ENCODE measurements at places on chromosomes 13 and 19. TPM values are rescaled to one million over a fixed set of nuclear protein-coding genes. Genes with fewer than 3 reads are reported as not detected.

- peak; percentile 22 for DNase-seq
Observed at GRCh38 chr19:29887442-29887855, 54.6 kb upstream of the URI1 start.

- no peak for DNase-seq
Observed at GRCh38 chr13:89687066-89687465, 1660.4 kb upstream of the MIR17HG start.

FPR3 gene
- total RNA-seq: not detected

DNA sequence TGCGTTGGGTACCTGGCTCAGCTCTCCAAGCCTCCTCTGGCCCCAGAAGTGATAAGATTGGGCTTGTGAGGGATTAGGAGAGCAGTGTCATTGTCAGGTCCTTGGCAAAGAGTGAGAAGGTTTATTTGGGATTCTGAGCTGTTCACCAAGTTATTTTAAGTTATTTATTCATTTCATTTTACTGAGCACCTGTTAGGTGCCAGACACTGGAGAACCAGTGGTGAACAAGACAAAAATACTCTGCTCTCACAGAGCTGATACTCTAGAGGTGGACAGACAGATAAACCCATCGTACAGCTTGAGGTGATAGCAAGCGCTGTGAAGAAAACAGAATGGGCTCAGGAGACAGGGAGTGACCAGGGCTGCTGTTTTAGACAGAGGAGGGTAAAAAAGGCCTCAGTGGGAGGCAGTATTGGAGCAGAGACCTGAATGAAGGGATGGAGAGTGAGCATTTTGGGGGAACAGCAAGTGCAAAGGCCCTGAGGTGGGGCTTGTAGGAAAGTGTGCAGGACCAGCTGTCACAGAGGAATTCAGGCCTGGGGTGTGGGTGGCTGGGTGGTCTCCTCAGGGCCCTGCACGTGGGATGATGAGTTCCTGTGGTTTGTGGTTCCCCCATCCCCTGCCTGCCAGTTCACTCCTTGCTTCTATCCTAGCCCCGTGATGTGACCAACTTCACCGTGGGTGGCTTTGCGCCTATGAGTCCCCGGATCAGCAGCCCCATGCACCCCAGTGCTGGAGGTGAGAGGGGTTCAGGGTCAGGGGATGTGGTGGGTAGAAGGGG, 8.7 kb upstream of the TIMM50 start:
- no peak for DNase-seq

- peak; percentile 11 for DNase-seq
Observed at GRCh38 chr13:31322702-31323405, 123.1 kb downstream of the B3GLCT start.

DNA sequence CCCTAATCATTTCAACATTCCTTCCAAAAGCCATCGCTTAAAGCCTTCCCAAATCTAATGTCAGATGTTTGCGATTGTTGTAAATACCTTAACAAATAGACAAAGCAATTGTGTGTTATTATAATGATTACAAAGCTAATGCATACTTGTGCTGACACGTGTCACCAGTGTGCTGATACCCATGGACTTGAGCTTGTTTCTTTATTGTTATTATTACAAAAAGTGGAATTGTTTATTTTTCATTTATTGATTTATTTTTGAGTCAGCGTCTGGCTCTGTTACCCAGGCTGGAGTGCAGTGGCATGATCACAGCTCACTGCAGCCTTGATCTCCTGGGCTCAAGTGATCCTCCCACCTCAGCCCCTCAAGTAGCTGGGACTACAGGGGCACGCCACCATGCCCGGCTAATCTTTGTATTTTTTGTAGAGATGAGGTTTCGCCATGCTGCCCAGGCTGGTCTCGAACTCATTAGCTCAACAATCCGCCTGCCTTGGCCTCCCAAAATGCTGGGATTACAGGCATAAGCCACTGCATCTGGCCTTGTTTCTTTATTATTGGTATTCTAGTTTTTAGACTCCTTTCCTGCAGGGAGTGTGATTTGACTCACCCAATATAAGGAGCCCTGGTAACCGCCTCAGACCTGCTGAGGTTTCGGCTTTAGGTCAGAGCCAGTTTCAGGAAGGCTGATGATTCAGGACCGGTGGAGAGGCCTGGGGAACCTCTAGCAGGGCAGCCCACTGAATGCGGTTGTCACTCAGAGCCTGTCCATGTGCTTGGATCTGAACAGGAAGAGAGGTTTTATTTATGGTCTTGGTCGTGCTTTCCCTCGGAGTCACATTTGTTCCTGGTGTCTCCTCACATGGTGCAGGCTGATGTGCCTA, 2.1 kb upstream of the FBXO17 start:
- DNase-seq: no peak

- DNase-seq: no peak
Observed at GRCh38 chr19:45103508-45104319, 10.7 kb downstream of the PPP1R37 start.

ITPKC gene
- total RNA-seq: 5.5 TPM

MYO1F gene
- 14.9 TPM for total RNA-seq

F10 gene
- not detected for total RNA-seq

DNA sequence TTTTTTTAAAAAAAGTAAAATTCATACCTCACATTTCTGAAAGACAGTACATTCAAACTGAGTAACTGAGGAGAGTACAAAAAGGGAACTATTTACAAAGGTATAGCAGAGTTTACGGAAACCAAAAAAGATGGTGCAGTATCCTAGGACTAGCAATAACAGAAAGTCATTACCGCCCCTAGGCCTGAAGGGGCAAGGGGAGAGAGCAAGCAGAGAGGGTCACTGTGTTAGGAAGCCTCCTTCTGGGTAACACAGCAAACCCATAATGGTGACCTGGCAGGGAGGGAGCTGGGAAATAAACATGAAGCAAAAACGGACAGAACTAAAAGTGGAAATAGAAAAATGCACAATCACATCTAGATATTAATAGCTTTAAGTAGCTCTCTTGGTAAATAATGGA, 8.2 kb downstream of the VWA8 start:
- DNase-seq: no peak

Measured in OCI-LY7 (cell line).